Endothelial cell (in vitro differentiated cells): ENCODE measurements at places on chromosomes 7 and 10.

- no peak for DNase-seq
Measured at GRCh38 chr7:120838281-120838682, 19.7 kb downstream of the TSPAN12 start.

- DNase-seq, result no peak
Measured at GRCh38 chr10:119525116-119525515, 17.4 kb downstream of the RGS10 start.

DNA sequence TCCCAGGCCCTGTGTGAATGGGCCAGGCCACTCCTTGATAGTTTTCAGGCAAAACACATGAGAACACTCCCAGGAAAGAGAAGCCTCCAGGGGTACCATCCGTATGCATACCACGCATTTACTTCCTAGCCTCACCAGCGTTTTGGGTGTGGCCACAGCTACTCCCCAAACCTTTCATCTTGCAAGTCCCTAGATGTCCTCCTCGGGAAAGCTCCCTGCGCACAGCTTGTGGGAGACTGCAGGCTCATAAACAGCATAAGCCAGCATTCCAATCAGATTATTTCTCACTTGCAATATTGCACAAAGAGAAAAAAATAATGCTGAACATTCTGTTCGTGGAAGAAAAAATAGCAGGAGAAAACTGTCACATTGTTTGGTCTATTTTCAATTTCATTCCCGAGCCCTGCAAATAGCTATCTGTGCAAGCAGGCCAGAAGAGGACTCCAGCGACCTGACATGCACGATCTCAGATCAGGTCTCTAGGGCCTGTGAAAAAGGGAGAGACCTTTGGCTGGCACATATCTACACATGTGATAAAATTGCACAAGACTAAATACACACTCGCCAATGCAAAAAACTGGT lies 175.6 kb downstream of the PLXNA4 start:
- DNase-seq, result no peak

DNA sequence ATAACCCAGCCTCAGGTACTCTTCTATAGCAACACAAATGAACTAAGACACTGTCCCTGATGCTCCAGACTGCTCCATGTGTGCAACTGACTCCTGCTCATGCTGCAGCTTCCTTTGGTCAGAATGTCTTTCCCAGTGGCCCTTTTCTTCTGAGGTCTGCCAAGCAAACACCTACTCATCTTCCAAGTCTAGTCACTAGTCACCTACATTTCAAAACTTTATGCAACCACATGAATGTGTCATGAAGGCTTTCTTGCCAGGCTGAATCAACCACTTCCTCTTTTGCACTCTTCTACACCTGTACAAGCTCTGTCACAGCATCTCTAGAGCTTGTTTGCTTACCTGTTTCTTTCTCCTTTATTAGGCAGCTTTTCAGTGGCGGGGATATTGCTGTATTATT lies 75.8 kb downstream of the LSMEM1 start:
- no peak for DNase-seq

DNA sequence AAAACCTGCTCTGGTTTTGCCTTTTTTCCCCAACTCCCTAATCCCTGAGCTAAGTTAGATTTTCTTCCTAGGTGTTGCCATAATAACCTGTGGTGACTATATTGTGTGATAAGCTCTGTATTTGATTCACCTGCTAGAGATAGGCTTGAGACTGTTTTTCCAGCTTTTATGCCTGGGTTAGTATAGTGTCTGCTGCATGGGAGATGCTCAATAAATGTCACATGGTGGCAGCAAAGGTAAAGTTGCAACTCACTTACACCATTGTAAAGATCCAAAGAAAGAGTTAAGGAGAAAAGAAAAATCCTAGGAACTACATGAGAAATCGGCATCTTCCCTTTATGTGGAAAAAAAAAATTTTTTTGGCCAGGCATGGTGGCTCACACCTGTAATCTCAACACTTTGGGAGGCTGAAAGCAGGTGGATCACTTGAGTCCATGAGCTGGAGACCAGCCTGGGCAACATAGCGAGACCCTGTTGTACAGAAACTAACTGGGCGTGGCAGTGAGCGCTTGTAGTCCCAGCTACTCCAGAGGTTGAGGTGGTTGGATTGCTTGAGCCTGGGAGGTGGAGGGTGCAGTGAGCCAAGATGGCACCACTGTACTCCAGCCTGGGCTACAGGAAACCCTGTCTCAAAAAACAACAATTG lies 3.7 kb downstream of the CCNJ start:
- no peak for DNase-seq

DNA sequence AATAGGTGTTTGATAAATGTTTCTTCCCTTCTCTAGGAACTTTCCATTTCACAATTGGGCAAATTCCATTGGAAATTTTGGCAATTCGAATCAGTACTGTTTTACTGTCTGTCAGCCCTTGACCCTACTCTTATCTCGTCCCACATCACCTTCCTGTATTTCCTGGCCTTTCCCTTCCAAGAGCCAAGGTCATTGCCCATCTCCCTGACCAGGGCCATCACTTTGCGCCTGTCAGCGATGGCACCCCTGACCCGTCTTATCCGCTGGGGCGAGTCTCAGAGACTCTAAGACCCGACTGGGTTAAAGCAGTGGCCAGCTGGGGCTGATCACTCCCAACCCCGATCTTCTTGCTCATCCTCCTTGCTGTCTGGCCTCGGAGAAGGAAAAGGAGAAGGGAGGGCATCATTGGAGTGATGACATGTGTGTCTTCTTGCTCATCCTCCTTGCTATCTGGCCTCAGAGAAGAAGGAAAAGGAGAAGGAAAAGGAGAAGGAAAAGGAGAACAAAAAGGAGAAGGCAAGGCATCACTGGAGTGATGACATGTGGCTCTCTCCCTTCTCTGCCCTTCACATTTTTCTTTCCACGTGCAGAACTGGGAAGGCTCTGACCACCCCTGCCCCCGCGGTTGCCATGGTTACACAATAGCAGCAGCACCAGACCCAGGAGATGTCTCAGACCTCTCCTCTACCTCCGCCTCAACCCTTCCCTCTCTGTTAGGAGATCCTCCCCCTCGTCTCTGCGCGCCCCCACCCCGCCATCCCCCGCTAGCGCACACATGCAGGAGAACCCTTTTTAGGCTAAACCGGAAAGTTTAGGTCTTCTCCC lies 2.0 kb downstream of the SEMA3D start:
- DNase-seq, result peak; percentile 49

DNA sequence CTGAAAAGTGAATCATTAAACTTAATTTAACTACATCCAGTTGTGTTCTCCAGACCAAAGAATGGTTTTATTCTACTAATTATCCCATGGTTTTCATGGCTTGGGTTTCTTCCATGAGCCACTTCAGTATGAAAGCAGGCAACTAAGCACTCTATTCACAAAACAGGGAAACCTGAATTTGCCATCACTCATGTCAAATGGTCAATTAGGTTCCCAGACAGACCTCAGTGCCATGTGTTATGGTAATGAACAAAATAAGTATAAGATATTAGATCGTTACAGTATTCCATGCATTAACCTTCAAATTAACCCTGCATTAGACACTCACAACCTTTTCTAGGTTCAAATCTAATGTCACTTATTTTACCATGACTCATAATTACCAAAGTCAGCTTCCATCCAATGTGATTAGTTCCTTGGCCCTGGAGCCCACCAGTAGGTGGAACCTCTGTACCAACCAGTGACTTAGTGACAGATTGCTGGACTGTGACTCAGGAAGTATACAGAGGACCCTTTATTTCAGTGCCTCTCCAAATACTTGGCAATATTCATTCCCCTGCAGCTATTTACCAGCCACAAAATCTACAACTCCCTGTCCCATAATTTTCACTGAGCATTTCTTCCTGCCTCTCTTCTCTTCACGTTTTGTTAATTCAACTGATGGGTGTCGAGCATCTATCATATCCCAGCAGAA lies 1270.2 kb upstream of the SORCS1 start:
- no peak for DNase-seq

- DNase-seq, result no peak
Measured at GRCh38 chr10:95178797-95179196, 15.2 kb upstream of the ACSM6 start.

GRCh38 chr10:4057725-4058513 lies 272.9 kb upstream of the KLF6 start:
- no peak for DNase-seq

GRCh38 chr10:17031637-17032635 lies 97.7 kb downstream of the CUBN start:
- DNase-seq, result no peak

- no peak for DNase-seq
Measured at GRCh38 chr7:92665926-92666325, 75.7 kb upstream of the FAM133B start.

GRCh38 chr7:155874010-155874409 lies 61.7 kb upstream of the SHH start:
- no peak for DNase-seq

DNA sequence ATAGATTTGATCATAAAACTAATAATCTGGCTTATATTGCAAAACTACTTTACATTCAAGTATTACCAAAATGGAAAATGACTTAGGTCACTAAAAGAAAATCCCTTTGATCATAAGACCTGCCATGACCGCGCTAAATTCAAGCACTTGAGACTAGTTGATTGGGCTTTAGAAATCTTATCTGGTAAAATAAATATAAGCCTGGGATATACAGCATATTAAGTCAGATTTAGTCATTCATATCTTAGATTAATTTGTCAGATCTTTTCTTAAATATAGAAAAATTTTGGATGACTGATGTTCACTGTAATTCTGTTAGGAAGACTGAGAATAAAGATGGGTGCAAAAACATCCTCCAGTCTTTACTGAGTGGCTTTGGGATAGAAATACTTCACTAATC lies 450.0 kb downstream of the HTR7 start:
- DNase-seq, result no peak

DNA sequence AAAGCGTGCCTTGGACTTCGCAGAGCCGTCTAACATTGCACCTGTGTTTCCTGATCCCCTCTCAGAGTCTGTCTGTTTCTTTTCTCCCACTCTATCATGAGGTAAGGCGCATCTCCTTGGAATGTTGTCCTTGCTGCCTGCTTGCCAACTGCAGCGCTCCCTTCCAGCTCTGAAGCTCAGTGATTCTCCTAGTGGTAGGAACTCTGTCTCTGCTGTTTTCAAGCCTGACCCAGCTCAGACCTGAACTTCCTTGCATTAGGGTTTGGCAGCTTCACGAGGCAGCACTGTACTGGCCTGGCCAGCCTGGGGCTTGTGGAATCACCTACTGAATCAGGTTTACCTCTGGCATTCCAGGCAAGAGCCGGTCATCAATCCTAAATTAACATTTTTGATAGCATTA lies 123.9 kb downstream of the CREB5 start:
- peak; percentile 9 for DNase-seq

GRCh38 chr10:71975871-71976725 lies 11.9 kb downstream of the CHST3 start:
- no peak for DNase-seq

DNA sequence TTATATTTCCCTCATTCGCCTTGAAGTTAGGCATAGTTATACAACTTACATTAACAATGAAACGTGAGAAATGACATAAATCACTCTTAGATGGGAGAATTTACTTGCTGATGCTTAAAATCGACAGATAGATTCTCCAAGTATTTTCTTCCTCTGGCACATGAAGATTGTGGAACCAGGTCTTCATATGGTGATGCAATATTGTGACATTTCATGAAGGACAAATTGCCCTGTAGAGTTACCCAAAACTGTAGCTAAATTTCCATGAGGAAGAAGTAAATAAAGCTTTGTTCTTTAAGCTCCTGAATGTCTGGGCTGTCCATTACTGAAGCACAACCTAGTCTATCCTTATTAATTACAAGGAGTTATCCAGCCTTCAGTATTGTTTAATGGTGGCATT lies 353.1 kb downstream of the THSD7A start:
- DNase-seq, result no peak

GRCh38 chr10:70115948-70116682 lies 16.5 kb downstream of the AIFM2 start:
- peak; percentile 61 for DNase-seq

GRCh38 chr7:24503506-24503905 lies 69.7 kb upstream of the PALS2 start:
- no peak for DNase-seq

- DNase-seq, result no peak
Measured at GRCh38 chr10:14302035-14302434, 28.7 kb downstream of the FRMD4A start.

DNA sequence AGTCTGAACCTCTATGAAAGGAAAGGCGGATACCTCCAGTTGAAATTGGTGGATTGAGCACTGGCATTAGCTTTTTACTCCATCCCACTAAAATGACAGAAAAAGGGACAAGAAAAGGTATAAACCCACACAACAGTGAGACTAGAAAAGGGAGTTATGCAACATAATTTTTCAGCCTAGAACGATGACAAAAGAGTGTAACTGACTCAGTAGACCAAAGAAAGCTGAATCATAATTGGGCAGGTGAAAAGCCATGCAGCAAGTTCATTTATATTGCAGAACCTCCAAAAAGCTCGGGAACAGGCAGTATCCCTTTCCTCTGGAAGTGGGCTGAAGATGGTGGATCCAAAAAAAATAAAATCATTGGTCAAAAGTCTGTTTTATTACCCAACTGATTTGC lies 30.5 kb upstream of the ZCCHC24 start:
- no peak for DNase-seq
